H4 (cell line): ENCODE measurements at places on chromosomes 5 and 9.

- no peak for DNase-seq
Observed at GRCh38 chr9:108331596-108331995, 524.2 kb downstream of the ACTL7B start.

DNA sequence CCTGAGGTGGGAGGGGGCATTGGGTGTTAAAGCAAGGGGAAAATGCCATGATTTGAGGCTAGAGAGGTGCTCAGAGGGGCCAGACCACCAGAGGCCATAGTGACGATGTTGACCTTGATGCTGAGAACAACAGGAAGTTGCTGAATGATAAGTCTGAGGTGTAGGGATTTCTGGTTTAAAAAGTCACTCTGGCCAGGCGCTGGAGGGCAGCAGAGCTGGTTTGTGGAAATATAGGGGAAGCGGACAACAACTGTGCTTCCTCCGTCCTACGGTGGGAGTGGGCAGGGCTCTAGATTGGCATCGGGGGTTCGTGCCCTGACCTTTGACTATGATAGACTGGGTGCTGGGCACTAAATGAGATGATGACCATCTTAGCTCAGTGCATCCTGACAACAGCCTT, 44.7 kb downstream of the STOM start:
- DNase-seq: no peak

- no peak for DNase-seq
Observed at GRCh38 chr5:168779333-168779732, 200.2 kb upstream of the PANK3 start.

GRCh38 chr9:128068386-128069205, 564 bp downstream of the SLC25A25 start:
- no peak for DNase-seq

DNA sequence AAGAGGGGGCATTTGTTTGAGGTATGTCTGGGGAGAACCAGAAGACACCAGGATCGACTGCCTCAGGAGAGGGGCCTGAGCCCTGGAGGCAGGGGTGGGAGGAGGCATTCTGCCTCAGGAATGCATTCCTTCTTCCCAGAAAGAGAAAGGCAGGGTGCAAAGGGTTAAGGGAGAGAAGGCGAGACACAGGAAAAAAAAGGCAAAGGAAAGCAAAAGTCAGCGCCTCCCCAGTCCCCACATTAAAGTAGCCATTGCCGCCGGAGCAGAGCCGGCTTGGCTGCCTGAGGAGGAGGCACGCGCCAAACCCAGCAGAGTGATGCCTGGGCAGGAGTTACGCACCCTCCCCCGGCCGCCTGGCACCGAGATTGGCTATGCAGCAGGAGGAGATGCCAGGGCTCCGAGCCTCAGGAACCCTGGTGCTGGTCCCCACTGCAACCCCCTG, 123.8 kb upstream of the PHYKPL start:
- peak; percentile 63 for DNase-seq

DNA sequence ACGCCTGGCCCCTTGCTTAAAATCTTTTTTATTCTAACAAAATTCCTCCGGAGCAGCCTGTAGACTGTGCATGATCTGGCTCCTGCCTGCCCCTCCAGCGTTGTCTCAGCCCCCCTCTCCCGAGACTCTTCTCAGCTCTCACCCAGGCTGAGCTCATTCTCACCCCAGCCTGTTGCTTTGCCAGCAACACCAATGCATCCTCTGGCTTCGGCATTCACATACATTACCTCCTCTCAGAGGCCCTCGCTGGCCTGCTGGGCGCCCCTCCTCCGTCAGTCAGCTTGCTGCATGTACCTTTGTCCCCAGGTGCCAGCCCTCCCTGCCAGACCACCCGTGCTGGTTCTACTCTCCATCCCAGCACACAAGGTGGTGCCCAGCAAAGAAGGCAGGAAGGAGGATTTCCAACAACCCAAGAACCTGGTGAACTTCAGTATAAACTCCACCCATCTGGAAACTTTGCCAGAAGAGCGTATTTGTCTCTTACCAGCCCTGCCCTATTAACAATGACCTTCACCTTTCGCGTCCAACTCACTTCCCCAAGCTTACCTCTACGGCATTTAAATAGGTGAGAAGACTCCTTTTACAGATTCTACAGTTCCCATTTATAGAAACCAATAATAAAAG, 35.0 kb downstream of the MYO10 start:
- DNase-seq: no peak

DNA sequence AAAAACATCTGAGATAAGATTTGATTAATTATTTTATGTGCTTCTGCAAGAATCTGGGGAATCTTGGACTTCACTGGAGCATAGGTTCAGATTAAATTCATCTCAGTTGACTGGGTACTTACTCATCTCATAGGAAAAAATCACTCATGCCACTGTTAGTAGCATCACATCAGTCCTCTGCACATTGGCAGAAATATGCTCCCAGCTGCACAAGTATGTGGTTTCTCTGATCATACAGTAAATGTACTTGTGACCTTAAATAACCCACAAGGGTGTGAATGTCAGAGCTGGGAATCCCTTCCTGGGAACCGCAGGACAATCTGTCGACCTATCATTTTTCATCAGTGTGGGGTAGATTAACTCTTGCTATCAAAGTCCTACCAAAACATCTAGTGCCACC, 203.7 kb upstream of the SLC24A2 start:
- peak; percentile 11 for DNase-seq

GRCh38 chr9:10818206-10818605, 205.4 kb upstream of the PTPRD start:
- no peak for DNase-seq

DNA sequence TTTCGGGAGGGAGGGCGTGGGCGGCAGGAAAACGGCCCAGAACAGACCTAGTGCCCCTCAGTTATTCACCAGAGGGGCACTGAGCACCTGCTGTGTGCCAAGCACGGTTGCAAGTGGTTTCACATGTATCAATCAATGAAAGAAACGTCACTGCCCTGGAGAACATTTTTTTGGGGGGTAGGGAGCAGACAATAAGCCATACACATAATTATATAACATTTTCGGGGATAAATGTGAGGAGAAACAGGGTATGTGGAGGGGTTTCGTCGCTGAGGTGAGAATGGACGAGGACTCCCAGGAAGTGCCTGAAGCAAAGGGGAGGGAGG, 444 bp upstream of the ZNF354A start:
- no peak for DNase-seq

DNA sequence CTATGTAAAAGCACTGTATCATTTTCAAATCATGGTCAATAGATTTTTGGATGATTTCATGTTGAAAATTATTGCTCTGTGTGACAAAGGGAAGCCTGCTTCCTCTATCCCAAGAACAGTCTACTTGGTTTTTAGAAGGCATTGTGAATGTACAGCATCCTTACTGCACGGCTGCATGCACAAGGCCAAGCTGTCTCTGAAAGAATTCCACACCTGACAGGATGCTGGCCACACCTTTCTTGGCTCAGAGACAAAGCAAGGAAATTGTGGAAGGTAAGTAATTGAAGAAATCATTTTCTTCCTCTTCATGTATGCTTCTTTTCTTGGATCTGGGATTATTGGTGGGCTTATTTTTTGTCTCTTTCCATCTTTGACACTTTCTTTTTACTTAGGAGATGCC, 53.7 kb upstream of the VCAN start:
- no peak for DNase-seq

DNA sequence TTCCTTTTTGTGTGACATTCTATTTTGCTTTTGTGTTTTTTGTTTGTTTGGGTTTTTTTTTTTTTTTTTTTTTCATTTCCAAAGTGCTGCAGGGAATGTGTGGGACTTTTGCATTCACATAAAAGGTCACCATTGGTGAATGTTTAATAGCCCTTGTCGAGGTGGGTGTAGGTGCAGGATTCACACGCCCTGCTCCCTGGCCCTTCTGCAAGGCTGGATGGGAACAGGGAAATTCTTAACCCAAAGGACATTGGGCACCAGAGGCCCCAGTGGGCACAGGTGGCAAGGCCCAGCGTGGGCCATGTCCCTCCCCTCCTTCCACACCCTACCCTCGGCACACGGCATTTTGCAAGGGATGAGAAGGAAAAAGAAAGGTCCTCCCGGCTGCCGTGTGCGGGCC, 50.4 kb upstream of the NOTCH1 start:
- DNase-seq: no peak

DNA sequence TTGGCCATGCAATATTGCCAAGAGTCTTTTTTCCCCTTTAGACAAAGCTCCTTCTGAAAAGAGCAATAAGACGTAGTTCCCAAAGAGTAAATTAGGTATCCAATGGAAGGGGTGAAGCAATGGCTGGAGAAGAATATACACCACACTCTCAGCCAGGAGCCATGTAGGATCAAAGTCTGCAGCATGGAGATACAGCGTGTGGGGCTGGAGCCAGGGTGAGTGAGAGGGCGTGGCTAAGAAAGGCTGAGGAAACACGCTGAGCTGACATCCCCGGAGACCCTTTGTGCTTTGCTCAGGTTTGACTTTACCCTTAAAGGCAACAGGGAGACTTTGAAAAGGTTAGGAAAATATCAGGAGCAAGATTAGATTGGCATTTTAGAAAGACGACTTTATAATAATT, 87.1 kb upstream of the ELL2 start:
- DNase-seq: no peak

GRCh38 chr9:76662476-76663281, 101.6 kb upstream of the PCA3 start:
- DNase-seq: peak; percentile 25

- DNase-seq: no peak
Observed at GRCh38 chr5:933251-933861, 40.7 kb downstream of the TRIP13 start.

DNA sequence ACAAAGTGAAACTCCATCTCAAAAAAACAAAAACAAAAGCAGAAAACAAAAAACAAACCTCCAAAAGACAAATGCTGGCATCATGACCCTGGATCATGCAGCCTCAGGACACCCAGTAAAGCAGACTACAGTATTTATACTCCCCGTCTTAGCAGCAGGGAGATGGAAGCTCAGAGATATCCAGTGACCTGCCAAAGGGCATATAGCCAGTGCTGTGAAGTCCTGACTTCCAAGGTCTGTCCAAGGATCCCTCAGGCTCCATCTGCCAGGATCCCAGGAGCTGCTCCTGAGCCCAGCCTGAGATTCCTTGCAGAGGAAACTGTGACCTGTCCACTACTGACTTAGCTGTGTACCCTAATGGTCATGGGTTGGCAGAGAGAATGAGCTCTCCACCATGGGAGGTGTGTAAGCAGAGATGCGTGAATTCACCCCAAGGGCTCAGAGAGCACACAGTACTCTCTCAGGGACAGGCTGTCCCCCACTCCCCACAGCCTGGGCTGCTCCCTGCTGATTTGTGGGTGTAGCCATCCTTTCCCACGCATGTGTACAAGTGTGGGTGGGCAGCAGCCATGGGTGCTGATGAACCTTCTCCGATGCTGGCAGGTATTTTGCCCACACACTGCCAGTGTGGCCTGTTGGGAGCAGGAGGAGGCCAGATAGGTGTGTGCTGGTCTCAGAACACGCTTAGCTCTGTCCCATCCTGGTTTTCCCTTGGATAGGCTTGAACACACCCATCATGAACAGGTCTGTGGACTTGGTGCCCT, 2.1 kb upstream of the WNK2 start:
- no peak for DNase-seq

- DNase-seq: peak; percentile 23
Observed at GRCh38 chr9:110995420-110996340, 42.6 kb downstream of the LPAR1 start.

DNA sequence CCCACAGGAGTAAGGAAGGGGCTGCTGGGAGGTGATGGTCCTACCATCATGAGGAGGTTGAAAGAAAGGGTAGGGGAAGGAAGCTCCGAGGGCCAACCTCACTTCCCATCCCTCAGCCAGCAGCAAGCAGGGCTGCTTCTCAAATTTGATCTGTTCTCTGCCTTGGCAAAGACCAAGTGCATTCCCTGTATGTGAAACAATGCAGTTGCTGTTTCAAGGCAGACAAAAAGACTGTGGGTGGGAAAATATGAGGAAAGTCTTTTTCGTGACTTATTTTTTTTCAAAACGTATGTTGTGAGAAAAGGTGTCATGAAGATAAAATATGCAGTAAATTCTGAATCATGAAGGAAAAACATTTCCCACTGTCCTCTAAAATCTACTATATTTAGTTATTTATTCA, 165.9 kb downstream of the ARSB start:
- DNase-seq: no peak

GRCh38 chr9:136671646-136672430, 9.1 kb downstream of the EGFL7 start:
- no peak for DNase-seq

GRCh38 chr9:83920469-83920926, 734 bp downstream of the KIF27 start:
- peak; percentile 45 for DNase-seq

- no peak for DNase-seq
Observed at GRCh38 chr5:142837081-142837725, 67.0 kb downstream of the ARHGAP26 start.

GRCh38 chr5:30001826-30002225, 1191.7 kb upstream of the CDH6 start:
- DNase-seq: no peak

DNA sequence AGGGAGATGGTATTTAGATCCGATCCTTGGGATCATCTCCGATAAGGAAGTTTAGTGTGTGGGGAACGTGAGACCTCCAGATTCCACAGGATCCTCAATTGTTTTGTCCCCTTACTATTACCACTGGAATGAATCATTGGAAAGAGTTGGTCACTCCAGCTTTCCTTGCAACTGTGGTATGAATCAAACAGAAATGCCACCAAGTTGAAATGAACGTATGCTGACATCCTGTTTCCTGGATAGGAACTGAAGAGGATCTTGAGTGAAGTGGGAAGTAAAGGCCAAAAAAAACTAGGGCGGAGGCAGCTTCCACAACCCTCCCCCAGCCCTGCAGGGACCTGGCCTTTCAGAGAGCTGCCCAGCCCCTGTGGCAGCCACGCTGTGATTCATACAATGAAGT, 23.9 kb downstream of the IRX1 start:
- no peak for DNase-seq

- no peak for DNase-seq
Observed at GRCh38 chr5:43165323-43165722, 26.7 kb upstream of the NIM1K start.

- no peak for DNase-seq
Observed at GRCh38 chr5:44443172-44443571, 54.0 kb upstream of the FGF10 start.

- no peak for DNase-seq
Observed at GRCh38 chr5:140312791-140313189, 9.9 kb upstream of the PFDN1 start.

- DNase-seq: no peak
Observed at GRCh38 chr9:128096616-128097536, 28.8 kb downstream of the SLC25A25 start.

DNA sequence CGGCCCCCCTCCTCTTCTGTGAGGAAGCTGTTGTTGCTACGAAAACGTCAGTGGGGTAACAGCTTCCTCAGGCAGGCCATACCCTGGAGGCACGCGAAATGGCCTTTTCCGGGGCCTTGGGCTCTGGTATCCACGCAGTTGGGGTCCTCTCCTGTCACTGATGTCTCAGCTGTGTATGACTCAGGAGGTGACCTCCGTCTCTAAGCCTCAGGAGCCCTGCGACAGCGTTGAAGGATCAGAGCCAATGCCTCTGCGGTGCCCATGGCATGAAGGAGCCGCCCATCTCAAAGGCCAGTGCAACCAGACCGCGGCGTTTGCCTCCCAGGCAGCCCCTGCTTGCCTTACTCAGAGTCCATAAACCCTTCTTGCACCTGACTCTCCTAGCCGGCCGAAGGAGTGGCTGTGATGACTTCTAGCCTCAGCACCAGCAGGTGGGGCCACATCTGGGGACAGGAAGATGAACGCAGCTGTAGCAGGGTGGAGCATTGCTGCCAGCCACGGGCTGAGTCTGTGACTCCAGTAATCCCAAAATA, 1.0 kb upstream of the MXD3 start:
- peak; percentile 70 for DNase-seq
